Activated CD4-positive, alpha-beta T cell treated with anti-CD3 and anti-CD28 coated beads, Interleukin-10, Interleukin-2, amounts not matched to agents 100 ng/mL and 50 ng/mL, durations not matched to agents 16 hours and 8 hours (primary cell): ENCODE measurements at places on chromosomes 1 and 21.

GRCh38 chr1:13775916-13776315 lies 75.9 kb downstream of the PRDM2 start:
- DNase-seq = no peak

GRCh38 chr1:61439234-61439633 lies 285.7 kb downstream of the TM2D1 start:
- no peak for DNase-seq

- DNase-seq = peak; percentile 46
Measured at GRCh38 chr1:225996946-225997545, 2.1 kb downstream of the SDE2 start.

DNA sequence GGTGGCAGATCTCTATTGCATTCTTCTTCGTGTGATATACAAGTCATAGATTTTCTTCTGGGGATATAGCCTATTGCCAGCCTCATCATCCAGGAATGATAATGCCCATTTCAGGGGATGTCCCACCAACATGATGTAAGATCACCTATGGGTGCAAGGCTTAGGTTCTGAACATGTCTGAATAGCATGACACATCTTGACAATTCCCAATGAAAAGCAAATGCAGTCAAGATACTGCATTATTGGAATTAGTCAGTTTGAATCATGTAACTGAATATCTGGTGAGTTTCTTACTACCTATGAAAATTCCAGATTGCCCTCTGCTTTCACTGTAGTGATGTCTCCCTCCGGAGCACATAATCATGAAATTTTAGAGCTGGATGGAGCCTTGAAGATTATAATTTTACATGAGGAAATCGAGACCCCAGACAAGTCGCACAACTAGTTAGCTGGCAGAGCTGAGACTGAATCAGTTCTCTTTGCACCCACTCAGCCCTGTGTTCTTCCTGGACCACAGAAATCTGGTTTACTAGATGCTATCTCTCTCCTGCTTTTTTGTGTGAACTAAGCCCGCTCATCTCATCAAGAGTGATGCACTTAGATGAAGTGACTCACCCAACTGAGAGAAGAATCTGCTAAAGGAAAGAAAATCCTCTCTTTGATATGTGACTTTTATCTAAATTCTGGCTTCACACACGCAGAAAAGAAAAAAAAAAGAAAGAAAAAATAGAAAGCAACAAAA lies 65.0 kb downstream of the WDR64 start:
- DNase-seq = peak; percentile 1

DNA sequence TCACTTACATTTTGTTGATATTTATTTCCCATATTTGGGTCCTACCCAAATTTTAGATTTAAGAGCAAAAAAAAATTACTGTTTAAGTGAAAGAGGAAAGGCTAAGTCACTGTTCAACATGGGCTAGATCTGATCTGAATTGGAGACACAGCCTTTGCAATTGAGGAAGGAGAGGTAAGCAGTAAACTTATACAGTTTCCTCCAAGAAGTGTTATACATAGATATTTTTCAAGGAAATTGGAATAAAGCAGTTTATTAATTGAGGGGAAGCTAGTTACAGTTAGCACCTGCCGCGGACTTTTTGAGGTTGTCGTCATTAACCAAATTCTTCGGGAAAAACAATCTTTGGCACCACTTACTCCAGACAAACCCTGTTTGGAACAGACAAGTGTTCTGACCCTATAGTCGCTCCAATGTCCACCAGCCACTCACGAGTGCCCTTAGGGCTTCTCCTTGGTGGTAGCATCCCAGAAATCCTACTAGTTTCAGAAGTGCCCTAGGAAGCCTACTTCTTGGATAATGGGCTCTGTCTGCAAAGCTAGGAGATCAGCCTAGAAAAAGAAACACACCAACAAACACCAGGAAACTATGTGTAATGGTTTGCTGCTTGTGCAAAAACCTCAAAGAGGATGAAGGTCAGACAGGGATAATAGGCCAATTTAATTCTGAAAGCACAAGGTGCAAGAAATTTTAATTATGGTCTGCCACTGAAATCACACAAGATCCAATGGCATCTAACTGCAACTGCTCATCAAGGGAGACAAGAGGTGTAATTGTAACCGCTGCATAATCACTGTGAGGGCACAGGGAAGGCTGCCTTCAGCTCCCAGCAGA lies 2.5 kb downstream of the WLS start:
- DNase-seq = no peak

GRCh38 chr1:52423771-52424170 lies 19.4 kb downstream of the PRPF38A start:
- DNase-seq = peak; percentile 81

GRCh38 chr1:33971913-33972312 lies 108.0 kb downstream of the HMGB4 start:
- DNase-seq = no peak

DNA sequence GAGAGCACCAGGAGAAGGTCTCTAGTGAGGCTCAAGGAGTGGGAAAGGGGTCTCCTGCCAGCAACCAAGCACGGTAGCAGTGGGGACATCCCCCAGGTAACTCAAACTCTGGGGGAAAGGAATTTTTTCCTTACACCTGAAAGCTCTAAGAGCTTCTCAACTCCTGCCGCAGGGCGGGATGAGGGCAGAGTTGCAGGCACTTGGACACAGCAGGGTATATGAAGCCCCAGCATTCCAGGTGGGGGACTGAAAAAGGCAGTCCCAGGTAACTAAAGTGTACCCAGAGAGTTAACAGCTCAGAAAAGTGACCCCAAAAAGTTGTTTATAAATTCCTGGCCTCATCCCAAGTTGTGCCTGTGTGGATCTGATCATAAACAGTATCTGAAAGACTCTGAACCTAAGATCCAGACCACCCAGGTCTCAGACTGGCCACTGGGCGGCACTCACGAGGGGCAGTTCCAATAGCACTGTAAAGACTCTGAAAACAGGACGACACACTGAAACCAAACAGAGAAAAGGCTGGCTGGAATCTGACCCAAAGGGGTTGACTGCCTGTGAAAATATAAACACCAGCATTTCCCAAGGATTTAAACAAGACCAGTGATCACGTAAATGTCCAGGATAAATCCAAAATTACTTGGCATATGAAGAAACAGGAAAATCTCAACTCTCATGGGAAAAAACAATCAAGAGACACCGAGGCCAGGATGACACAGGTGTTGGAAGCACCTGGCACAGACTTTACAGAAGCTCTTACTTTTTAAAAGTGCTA lies 47.5 kb downstream of the HSF2BP start:
- peak; percentile 19 for DNase-seq

DNA sequence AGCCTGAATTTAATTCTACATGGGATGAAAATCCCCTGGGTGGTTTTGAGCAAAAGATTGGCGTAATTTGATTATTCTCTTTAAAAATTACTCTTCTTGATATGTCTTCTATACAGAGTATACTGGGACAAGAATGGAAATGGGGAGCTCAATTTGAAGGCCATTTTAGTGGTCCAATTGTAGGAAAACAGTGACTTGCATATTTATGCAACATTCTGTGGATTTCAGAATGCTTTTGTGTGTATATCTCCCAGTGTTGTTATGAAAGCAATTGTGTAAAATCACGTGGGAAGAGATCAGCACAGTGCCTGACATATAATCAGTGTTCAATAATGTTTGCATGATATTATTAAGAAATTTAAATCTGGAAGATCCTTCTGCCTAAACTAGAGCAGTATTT lies 575.9 kb upstream of the PBX1 start:
- no peak for DNase-seq

DNA sequence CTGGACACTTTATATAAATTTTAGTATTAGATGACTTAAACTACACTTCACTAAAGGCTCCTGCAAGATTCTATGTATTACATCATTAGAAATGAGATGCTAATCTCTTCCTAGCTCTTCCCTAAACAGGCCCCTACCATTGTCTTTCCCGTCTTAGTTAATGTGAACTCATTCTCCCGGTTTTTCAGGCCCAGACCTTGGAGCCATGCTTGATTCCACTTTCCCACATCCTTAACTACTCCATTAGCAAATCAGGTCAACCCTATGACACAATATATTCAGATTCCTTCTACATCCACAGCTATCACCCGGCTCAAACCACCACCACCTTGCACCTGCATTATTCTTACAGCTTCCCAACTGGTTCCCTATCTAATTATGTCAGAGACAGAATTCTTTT lies 73.3 kb downstream of the NVL start:
- DNase-seq = no peak

DNA sequence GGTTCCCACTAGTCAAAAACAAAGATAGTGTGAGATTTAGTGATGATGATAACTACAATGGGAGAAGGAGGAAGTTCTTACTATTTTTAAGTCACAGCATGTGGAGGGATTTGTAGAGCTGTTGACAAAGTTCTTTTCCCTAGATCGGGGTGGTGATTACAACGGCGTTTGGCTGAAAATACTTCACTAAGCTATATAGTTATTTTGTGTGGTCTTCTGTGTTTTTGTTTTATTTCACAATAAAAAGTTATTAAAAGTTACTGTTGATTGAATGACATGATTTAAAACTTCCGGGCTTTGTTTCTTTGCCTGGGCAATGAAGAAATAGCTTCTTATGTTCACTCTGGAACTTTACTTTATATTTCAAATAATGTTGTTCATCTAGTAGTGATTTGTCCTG lies 47.3 kb upstream of the SSX2IP start:
- no peak for DNase-seq

DNA sequence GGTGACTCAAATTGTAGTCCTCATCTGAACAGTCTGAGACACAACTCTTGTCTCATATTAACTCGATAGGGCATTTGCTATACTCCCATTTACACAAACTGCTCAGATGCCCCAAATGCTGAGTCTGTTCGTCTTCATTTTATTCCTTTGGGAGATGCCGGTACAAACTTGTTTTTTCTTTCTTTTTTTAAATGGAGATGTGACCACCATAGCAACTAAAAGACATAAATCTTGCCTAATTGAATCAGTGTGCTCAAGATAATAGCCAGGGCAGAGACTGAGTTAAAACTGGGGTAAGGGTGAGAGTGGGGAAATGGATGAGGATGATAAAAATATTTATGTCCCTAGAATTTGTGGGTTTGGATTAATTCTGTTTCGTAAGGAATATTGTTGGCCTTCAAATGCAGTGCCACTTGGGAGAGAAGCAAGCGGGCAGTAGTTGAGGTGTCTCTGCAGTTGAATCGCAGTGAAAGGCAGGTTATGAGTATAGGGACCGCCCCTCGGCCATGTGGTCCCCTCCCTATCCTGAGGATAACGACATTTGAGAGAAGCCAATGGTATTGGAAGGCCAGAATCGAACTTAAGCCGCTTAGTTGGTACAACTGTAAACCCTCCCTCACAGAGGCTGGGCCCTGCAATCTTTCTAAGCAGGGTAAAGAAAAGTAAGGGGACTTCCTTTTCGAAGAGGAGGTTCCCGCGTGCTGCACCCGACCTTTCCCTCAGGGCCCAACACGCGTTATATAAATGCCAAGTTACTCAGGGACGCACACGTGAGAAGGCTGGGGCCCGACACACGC lies 859 bp upstream of the LRRC8B start:
- DNase-seq = peak; percentile 82

GRCh38 chr1:244864253-244865027 lies at the start of gene HNRNPU:
HNRNPU (minus strand) TSS chr1:244864543; CDS start chr1:244864307, 236 bp downstream.
- DNase-seq = peak; percentile 97

DNA sequence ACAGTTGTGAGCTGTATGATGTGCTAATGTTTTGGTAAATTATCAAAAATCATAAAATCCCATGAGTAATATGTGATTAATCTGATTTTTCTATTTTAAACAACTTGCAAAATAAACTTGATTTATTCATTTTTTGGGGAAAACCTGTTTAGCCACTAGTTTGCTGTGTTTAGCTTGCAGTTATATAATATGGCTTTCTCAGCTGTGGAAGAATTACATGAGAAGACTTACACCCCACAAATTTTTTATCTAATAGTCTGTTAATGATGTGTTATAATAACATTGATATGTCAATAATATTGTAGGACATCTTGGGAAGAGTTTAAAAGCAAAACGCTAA lies 2.4 kb upstream of the ERRFI1 start:
- no peak for DNase-seq

DNA sequence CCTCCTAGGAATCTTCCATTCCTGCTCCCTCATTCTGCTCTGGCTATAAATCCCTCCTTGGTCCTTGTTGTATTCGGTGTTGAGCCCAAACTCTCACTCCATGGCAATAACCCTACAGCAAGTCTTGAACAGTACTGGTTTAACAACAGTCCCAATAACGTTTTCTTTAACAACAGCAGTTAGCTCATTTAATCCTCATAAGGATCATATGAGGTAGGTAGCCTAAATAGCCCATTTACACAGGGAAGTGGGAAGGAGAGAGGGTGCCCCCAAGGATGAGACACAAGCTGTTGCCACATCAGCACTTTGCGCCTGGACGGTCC lies 444 bp upstream of the AGTRAP start:
- no peak for DNase-seq

- no peak for DNase-seq
Measured at GRCh38 chr1:230112131-230112701, 45.2 kb downstream of the GALNT2 start.

DNA sequence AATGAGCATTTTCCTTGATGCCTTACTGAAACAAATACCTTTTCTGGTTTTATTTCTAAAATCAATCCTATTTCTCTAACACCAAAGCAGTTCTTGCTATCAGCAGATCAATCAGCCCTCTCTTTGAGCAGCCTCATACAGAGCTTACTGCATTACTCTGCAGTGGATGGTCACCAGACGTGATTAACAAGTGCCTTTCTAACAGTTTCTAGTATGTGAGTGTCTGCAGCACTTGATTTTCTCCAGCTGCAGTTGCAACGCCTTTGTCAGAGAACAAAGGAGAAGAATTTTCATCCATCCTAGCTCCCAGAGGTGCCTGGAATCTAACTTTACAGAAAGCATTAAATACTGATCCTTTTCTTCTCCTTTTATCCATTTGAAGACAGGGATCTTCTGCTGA lies 177.3 kb upstream of the SGIP1 start:
- no peak for DNase-seq

- DNase-seq = no peak
Measured at GRCh38 chr1:51818487-51818886, 60.0 kb downstream of the NRDC start.

DNA sequence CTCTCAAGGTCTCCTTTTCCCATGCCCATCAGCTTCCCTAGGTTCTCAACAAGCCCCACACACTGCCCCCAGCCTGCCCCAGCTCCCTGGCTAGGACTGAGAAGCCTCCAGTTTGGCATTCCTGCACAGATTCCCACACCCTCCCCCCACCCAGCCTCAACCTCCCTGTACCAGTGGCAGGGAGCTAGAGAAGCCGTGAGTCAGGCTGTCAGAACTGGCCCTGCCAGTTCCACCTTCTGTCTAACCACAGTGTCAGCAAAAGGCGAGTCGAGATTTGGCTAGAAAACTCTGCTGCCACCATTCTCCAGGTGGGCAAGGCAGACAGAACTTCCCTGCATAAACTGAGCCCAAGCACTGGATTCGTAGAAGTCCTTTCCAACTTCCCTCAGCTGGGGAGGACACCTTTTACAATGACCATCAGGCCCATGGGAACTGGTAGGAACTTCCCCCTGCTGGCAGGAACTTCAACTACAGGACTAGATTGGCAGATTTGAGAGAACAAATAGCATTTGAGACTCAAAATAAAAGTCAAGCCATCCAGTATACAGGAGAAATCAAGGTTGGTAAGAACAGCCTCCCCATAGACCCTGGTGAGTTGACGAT lies 31.0 kb downstream of the TNNT2 start:
- peak; percentile 27 for DNase-seq
